Endodermal cell (in vitro differentiated cells): ENCODE measurements at places on chromosomes 4 and X.

- no peak for DNase-seq
Measured at GRCh38 chr4:946103-946450, 13.8 kb downstream of the TMEM175 start.

- no peak for DNase-seq
Measured at GRCh38 chrX:55638933-55639332, 15.7 kb downstream of the FOXR2 start.

GRCh38 chrX:3176439-3176820, 135.2 kb downstream of the ARSF start:
- DNase-seq = no peak

DNA sequence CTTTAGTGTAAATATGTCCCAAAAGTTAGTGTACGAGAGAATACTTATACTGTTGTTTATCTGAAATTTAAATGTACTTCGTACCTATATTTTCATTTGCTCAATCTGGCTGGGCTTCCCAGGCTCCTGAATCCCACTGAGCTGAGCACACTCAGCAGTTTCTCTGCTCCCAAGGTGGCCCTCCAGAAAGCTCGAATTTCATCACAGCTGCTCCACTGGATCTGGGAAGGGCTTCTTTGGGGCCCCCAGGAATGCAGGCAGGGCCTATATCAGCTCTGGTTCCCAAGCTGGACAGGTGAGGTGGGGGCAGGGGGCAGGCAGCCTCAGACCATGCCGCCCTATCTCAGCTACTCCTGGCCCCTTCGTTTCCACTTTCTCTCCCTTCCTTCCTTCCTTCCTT, 1.5 kb upstream of the FATE1 start:
- no peak for DNase-seq

- no peak for DNase-seq
Measured at GRCh38 chrX:111035991-111036390, 60.0 kb upstream of the PAK3 start.

DNA sequence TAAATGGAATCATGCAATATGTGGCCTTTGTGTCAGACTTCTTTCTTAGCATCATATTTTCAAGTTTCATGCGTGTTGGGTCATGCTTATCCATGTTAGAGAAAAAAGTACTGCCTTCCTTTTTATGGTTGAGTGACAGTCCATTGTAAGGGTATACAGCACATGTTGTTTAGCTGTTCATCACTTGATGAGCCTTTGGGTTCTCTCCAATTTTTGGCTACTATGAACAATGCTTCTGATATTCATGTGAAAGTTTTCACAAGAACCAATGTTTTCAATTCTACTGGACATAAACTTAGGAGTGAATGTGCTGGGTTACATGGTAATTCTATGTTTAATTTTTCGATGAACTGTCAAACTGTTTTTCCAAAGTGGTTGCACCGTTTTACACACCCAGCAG, 28.1 kb upstream of the LNX1 start:
- no peak for DNase-seq

GRCh38 chr4:95381843-95382580, 166.8 kb downstream of the UNC5C start:
- DNase-seq = no peak

GRCh38 chr4:84915396-84915780, 51.1 kb downstream of the WDFY3 start:
- DNase-seq = no peak

GRCh38 chrX:104318330-104319009, 63.7 kb upstream of the ESX1 start:
- no peak for DNase-seq

DNA sequence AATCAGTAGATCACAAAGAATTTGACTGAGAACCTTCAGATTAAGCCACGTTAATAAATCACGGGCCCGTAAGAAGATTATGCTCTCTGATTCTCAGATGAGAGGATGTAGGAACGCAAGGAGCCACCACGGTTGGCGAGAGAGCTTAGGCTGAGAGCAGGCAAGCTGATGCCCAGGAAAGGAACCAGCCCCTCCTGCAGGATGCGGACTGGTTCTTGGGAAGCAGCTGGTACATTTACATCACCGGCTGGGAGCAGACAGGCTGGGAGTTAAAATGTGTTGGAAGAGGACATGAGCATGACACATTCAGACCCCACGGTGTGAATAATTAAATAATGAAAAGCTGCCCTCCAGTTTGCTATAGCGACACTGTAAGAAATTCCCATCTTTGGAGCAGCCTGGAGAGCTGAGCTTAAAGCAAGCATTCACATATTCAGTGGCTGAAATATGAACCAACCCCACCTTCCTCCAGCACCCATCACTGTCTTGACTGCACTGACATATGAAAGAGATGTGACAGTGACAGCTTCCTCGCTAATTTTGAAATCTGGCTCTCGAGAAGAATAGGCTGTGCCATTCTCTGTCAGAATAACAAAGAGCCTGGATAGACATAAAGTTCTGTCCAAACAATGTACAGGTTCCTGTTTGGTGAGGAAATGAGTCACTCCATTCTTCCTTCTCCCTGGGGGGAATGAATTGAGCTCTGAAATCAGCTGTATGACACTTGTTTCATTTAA, 33.1 kb downstream of the LNX1 start:
- DNase-seq = peak; percentile 64

- no peak for DNase-seq
Measured at GRCh38 chr4:4659871-4660651, 118.2 kb upstream of the STX18 start.

DNA sequence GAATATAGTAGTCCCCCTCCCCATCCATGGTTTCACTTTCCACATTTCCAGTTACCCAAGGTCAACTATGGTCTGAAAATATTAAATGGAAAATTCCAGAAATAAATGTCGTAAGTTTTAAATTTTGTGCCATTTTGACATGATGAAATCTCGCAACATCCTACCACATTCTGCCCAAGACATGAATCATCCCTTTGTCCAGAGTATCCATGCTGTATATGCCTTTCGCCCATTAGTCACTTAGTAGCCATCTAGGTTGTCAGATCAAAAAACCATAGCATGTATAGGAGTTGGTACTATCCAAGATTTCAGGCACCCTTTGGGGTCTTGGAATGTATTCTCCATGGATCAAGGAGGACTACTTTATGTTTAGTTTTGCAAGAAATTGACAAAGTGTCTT, 8.3 kb downstream of the PRRG1 start:
- DNase-seq = no peak

DNA sequence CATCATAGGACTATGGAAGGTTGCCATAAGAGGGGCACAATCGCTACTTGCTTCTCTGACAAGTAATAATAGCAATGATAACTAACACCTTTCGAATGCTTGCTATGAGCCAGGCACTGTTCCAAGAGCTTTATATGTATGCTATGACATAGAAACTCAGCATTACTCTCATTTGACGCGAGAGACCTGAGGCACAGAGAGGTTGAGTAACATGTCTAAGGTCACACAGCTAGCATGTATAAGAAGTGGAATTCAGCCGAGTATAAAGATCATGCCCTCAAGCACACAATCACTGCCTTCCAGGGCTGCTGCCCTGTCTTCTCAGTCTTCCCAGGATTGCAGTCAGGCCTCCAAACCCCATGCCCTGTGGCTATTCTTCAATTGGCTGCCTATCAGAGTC, 19.5 kb downstream of the PJA1 start:
- DNase-seq = peak; percentile 17

DNA sequence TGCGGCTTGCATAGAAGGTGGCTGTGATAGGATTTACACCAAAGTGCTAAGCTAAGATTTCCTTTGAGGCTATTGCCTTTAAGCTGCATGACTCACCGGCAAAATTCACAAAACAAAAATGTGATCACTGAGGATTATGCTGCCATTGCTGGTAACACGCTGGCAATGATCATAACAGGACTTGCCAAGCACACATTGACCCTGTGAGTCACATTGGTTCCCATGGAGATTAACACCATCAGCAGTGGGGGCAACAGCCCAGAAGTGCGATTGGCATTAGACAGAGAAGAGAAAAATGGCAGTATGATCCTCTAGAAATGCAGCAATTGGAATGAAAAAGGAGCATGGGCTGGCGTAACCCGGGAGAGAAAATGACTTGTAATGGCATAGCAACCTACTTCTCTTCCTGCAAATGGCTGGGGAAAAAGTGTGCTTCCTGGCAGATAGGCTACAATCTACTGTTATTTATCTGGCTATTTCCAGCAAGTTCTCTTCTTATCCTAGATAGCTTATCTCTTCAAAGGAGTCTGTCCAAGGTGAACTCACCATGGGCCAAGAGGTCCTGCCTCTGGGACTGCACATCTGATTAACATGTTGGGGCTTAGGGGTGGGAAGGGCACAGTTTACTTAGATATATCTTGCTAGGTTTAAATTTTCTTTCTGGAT, 314.2 kb upstream of the IGFBP7 start:
- DNase-seq = no peak

DNA sequence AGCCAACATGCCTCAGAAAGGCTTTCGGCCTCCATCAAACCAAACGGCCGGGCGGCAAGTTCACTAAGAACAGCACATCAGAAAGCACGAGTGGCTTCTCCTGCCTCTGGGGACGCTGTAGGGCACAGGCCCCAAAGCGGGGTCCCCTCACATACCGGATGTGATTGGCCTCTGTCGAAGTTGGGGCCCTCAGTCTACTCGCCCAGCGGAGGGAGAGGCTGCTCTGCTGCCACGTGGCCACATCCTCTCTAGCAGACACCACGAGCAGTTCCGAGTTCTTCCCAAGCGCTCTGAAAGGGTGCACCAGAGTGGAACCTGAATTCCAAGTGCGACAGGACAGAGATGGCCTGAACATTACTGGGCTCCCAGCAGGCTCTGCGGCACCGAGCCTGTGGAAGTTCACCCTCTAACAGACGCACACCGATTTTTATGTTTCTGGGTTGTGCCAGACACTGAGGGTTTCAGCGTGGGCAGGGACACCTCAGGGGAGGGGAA, 21.1 kb downstream of the NOP14 start:
- peak; percentile 52 for DNase-seq

DNA sequence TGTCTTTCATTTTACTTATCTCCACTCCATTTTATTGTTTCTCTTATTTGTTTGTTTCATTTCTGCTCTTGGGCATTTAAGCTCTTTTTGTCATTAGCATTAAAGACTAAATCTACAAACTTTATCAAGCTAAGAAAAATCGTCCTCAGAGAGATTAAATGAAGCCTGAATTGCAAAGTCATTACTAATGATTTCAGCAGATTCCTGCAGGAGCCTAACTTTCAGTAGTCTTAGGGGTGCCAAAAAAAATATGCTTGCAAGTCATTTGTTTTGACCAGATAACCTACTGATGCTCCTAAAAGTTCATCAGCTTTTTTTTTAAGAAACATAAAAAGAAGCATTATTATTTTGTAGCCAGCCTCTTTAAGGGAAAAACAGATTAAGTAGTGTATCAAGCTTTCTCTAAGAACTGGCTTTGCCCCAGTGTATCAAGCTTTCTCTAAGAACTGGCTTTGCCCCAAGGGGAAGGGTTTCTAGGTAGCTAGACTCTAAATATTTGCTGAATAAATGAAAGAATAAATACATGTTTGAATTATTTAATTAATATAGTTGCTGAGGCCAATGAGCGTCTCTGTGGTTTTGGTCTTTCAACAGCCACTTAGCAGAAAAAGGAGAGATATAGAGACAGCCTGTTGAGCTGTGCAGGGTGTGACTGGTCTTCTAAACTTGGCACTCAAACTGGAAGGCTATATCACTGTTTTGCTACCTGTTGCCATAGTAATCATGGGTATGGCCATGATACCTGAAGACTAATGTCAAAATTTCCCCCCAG, 174.2 kb downstream of the BTC start:
- no peak for DNase-seq

DNA sequence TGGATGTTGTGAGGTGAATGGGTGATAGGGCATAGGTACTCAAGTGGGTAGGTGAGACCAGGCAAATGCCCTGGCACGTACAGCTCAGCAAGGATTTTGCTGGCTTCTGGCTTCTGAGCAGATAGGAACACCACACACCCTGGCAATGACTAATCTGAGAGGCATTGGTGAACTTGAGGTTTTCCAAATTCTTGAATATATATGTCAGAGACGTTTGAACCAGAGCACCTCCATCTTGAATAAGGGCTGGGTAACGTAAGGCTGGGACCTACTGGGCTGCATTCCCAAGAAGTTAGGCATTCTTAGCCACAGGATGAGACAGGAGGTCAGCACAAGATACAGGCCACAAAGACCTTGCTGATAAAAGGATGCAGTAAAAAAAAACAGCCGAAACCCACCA, 204.5 kb downstream of the NLGN4X start:
- DNase-seq = no peak

- DNase-seq = no peak
Measured at GRCh38 chr4:53128231-53128630, 237.6 kb downstream of the SCFD2 start.

DNA sequence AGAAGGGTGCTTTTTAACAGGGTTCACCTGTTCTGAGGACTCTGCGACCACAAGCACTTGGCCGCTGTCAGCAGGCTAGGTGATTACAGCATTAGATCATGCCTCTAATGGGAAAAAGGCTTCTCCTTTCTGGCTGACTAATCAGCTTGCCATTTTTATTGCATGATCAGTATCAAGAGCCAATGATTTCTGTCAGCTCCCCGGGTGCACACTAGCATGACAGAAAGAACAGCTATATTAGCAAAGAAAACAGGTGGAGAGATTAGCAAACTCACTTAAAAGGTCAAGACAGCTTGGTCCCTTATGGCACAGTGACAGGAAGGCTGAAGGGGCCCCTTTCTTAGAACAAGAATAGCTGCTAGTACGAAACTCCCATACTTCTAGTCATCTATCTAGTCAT, 170.0 kb downstream of the SMIM20 start:
- no peak for DNase-seq

DNA sequence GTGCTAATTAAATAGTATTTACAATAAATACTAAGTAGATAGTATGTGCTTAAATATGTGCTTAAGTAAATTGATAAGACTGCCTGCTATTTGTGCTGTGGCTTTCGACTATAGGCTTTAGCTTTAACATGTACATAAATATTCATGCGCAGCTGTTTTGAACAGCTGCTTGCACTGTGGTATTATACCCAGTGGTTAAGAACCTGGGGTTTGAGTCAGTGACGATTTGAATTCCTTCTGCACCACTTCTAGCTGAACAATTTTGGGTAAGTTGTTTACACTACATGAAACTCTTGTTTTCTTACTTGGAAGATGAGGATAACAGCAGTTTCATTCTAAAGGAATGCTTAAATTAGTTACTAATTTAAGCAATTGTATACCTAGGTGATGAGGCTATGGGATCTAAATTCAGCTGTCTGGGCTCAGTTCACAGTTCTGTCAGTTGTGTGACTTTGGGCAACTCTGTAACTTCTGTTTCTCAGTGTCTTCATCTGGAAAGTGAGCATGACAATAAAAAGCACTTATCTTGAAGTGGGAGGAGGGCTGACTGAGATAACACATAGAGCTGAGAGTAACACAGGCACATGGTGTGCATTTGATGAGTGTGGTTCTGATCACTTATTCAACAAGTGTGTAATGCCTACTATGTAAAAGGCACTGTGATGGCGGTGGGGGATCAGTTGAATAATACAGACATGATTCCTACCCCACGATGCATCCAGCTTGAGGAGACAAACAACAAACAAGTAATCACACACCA, 37.0 kb downstream of the HPGDS start:
- DNase-seq = no peak

- no peak for DNase-seq
Measured at GRCh38 chr4:2281575-2282343, 19.9 kb upstream of the MXD4 start.
